ENCODE measurements at places on chromosomes 16 and 17.

- DNase-seq, result no peak
Measured at GRCh38 chr17:81727324-81728031, 15.4 kb downstream of the SLC25A10 start.

- DNase-seq, result no peak
Measured at GRCh38 chr17:79795795-79796443, 958 bp downstream of the CBX8 start.

- no peak for DNase-seq
Measured at GRCh38 chr17:39938140-39938869, 10.8 kb downstream of the LRRC3C start.

DNA sequence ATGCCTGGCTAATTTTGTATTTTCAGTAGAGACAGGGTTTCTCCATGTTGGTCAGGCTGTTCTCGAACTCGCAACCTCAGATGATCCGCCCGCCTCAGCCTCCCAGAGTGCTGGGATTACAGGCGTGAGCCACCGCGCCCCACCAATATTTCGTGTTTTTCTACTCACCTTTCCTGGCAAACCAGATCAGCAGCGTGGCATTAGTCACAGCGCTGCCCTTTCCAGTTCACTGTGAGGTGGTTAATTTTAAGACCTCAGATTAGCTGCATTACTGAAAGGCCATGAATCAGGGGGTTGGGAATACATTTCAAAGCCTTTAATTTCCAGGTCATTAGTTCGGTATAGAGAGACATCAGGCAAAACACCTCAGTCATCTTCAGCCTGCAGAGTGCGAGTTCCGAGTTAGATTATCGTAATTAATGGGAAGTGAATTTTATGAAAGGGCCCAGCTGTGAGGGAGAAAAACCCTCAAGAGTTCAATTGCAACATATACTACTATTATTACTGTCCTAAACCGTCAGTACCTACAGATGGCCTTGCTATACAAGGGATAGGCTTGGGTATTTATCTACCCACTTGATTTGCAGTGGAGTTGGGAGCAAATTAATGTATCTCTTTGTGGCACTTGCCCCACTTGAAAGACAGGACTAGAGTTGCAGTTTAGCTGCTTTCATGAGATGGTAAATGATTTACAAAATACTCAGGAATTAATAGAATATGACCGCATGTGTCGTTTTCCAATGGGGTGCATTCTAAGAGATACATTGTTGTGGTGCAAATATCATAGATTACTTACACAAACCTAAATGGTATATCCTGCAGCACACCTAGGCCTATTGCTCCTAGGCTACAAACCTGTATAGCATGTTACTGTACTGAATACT lies 2.1 kb upstream of the USP32 start:
- DNase-seq, result no peak

DNA sequence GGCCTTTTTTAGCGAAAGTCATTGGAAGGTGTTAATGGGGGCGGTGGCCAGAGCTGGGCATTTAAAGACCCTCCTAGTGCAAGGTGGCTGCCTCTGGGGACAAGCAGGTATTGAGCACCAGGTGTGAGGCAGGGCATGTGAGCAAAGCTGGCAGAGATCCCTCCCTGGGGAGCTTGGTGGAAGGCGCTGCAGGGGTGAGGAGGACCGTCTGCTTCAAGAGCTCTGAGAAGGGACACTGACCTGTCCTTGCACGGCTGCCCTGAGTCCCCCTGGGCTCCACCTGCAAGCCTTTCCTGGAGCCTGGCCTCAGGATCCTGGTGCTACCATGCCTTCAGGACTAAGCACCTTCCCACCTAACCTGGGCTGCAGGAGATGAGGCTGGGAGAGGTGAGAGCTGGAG lies 127.0 kb upstream of the CIBAR2 start:
- DNase-seq, result no peak

DNA sequence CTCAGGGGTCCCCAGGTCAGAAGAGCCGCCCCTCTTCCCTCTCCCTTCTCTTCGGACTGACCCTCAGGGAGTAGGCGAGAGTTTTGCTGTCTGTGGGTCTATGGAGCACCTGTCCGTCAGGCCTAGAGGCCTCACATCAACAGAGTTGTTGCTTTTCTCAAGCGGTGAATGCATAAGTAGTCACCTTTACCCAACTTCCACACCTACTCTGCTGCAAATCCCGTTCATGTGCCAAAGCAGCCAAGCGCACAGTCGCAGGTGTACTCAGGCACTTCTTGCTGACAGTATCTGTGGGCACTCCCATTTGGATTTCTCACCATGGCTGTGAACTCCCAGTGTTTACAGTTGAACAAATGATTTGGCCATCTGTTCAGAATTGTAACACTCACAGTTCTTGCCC lies 4.0 kb upstream of the FA2H start:
- DNase-seq, result no peak

DNA sequence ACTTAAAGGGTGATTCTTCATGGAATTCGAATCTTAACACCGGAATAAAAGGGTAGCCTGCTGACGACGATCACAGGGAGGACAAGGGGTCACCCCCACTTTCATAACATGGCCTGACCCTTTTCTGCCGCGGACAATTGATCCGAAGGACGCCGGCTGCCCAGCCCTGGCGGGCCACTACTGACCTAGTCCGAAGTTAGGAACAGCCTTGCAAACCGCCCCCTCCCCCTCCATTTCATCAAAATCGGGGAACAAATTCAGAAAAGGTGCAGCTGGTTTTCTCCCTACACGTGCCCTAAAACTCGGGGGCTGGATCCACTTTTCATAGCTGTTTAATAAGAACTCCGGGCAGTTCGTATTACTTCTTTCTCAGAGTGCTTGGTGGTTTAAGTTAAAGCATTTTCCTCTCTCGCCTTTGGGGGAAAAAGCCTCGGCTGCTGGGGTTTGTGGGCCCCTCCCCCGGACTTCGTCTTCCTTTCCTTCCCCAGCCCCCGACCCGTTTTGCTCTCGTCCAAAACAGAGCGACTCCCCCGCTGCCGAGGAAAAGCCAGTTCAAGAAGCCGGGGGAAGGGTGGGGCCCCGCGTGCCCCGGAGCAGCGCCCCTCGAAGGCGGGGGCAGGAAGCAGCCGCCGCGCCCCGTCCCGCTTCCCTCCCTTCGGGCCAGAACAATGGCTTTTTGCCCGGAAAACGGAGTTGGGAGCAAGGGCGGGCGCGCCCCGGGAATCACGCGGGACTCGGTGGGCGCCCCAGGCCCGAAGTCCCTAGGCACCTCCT lies 641 bp upstream of the CBX2 start:
- DNase-seq, result no peak

GRCh38 chr16:1182316-1182671 lies 29.4 kb downstream of the CACNA1H start:
- no peak for DNase-seq

DNA sequence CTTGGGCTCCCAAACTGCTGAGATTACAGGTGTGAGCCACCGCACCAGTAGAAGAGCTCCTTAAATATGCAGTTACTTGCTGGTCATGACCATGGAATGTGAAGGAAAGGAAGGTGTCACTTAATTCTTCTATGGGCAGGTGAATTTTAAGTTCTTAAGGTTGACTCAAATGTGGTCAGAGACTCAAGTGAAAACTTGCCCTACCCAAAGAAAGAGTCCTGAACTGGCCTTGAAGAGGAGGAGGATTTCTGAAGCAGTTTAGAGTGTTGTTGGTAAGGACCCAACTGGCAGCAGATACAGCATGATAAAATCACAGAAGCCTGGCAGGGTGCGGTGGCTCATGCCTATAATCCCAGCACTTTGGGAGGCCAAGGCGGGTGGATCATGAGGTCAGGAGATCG lies 29.4 kb downstream of the CHD9 start:
- no peak for DNase-seq

DNA sequence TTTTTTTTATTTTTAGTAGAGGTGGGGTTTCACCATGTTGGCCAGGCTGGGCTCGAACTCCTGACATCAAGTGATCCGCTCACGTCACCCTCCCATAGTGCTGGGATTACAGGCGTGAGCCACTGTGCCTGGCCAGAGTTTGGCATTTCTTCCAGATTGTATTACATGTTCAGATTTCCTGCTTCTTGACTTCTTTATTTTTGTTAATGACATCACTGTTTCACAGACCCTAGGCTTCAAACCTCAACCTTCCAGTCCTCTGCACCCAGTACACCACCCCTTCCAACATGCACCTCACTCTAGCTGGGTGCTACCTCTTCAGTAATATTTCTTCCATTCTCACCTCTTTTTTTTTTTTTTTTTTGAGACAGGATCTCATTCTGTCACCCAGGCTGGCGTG lies 53.6 kb upstream of the ZFHX3 start:
- DNase-seq, result no peak

GRCh38 chr16:84689111-84689510 lies 10.7 kb upstream of the USP10 start:
- DNase-seq, result no peak

DNA sequence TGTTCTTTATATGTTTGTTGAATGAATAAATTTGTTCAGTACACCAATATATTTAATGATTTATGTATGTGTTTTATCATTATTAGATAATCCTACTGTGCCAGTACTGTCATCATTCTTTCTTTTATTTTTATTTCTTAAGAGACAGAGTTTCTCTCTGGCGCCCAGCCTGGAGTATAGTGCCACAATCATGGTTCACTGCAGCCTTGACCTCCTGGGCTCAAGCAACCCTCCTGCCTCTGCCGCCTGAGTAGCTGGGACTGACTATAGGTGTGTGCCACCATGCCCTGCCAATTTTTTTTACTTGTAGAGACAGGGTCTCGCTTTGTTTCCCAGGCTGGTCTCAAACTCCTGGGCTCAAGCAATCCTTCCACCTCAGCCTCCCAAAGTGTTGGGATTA lies 41.8 kb downstream of the PAFAH1B1 start:
- DNase-seq, result no peak

- no peak for DNase-seq
Measured at GRCh38 chr17:50790618-50791017, 23.3 kb upstream of the ANKRD40CL start.

DNA sequence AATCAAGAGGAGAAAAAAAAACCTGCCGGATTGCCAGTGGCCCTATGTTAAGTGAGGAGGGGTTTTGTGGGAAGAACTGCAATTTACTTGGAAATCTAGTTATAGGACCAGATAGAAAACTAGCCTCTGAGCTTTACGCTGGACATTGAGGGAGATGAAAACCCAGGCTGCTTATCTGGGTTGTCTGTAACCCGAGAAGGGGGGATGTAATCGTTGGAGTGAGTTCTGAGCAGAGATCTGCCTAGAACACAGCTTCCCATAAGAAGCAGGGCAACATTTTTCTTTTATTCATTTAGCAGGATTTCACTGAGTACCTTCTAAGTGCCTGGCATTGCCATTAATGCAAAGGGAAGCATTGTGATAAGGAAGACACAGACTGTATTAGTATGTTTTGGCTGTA lies 70.6 kb downstream of the KATNIP start:
- no peak for DNase-seq

- DNase-seq, result no peak
Measured at GRCh38 chr16:10862438-10862837, 14.6 kb upstream of the CIITA start.

GRCh38 chr17:64063766-64064224 lies 43.4 kb upstream of the ICAM2 start:
- DNase-seq, result no peak

- DNase-seq, result no peak
Measured at GRCh38 chr16:67673712-67674580, 7.3 kb downstream of the C16orf86 start.

DNA sequence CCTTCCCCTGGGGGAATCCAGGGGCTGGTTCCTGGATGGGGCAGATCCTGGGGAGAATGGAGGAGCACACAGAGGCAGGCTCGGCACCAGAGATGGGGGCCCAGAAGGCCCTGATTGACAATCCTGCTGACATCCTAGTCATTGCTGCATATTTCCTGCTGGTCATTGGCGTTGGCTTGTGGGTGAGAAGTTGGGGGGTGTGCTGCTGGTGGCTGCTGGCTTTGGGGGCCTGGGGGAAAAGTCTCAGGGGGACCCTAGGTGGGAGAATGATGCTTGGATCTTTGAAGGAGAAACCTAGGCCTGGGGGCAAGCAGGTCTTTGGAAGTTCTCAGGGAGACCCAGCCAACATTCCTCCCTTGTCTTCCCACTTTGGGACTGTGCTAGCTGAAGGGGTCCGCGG lies at the start of gene SLC5A2:
Gene SLC5A2, plus strand, starts transcription at position 43 of the 400 bp plus-strand sequence. Its CDS starts 14 bp downstream, at position 57.
- no peak for DNase-seq

DNA sequence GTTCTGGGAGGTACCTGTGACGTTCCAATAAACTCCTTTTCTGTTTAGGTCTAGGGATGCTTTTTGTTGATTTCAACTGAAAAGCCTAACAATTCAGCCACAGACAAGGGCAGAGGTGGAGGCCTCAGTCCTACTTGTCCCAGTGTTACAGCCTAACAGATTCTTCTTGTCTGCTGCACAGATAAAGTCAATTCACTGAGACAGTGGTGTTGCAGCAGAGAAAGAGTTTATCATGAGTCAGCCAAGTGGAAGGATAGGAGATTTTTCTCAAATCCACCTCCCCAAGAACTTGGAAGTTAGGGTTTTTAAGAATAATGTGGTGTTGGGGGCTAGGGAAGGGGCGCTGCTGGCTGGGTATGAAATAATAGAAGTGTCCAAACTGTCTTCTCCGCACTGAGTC lies 10.8 kb upstream of the TNFSF12 start:
- DNase-seq, result no peak

DNA sequence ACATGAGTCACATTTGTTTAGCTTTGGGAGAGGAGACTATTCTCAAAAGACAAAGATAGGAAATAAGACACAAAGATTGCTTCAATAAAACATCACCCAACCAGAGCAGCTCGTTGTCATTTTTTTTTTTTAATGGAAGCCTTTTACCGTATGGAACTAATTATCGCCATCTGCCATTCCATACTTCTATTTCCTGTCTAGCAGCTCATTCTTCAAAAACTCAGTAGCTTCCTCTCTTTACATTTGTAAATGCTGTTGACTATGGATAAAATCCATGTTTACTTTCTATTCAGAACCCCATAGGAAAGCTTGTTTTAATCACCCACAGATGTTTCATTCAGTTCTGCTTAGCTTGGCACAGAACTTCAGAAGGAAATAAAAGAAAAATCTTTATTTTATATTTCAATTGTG lies 110.0 kb upstream of the PSMD7 start:
- DNase-seq, result no peak

DNA sequence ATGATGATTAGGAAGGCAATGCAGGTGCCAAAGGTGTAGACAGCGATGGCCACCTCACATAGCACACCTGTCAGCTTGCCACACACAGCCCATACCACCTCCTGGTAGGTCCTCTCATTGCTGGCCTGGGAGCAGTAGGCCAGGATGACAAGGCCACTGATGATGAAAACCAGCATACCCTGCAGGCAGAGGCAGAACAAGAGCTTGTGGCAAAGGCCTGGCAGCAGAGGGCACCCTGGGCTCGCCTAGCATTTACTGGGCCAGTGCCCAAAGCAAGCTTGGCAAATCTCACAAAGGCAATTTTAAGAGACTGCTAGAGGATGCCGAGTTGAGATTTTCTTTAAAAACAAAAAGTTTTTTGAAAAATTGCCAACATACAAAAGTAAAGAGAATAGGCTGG lies 5.9 kb downstream of the SLC38A7 start:
- DNase-seq, result no peak

Measured in cortex of kidney (tissue), 1 donor.